Cerebellar nuclear complex (tissue), 1 donor: ENCODE measurements at places on chromosomes 13 and 19.

- DNase-seq, result no peak
Observed at GRCh38 chr19:34711890-34712289, 22.2 kb upstream of the ZNF181 start.

DNA sequence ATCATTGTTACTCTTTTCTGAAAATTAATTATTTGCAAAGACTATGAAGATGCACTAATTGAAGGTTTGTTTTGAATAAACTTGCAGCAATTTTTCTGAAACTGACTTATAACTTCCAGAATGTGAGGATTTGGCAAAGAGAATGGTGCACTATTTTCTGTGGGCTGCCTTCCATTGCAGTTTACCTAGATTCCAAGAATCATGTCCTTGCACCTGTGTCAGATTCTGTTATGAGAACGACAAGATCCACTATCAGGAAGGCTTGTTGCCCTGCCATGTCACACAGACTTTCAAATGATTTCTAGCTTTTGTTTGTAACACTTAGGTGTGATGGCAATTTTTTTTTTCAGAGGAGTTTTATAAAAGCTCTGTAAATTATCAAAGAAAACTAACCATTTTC, 5.6 kb upstream of the SLAIN1 start:
- DNase-seq, result no peak

GRCh38 chr19:17505223-17505622, 6.2 kb upstream of the PGLS start:
- DNase-seq, result no peak

DNA sequence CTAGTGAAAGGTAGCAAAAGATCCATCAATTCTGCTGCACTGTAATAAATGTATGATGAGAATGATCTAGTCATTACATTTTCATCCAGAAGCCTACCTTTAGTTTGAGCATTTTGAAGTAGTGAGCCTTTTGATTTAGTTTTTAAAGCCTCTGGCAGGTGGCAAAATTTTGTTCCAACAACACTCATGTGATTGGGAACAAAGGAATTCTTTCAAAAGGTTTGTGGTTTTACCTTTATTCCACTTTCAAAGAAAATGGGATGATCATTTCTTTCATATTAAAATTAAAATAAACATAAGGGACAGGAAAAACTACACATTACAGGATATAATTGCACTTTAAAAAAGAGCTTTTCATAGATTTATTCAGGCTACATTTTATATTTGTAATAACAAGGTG, 260.2 kb downstream of the DACH1 start:
- no peak for DNase-seq

- DNase-seq, result no peak
Observed at GRCh38 chr19:38528931-38529330, 88.8 kb downstream of the MAP4K1 start.
